Small intestine (tissue), 16 donors: ENCODE measurements at places on chromosomes 13 and 19.

- DNase-seq: no peak
Observed at GRCh38 chr13:74758188-74758587, 624.0 kb upstream of the KLF12 start.

DNA sequence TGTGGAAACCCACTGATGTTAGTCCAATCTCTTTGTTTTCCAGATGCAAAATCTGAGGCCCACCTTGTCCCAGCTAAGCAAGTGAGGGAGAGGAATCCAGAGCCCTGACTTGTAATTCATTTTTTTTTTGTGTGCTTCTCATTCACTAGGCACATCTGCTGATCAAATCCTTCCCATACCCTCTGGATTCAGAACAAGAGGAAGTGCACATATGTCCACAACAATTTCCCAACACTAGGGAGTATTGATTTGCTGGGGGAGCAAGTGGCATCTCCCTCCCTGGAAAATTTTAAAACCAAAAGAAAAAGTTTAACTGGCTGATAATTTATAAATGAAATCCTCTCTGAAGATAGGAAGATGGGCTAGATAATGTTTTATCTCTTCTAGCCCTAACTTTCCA is 94.6 kb upstream of the RFC3 start:
- DNase-seq: no peak

- no peak for DNase-seq
Observed at GRCh38 chr13:25440061-25440460, 68.3 kb downstream of the ATP8A2 start.

- no peak for DNase-seq
Observed at GRCh38 chr19:33503030-33503429, 18.6 kb downstream of the PEPD start.

DNA sequence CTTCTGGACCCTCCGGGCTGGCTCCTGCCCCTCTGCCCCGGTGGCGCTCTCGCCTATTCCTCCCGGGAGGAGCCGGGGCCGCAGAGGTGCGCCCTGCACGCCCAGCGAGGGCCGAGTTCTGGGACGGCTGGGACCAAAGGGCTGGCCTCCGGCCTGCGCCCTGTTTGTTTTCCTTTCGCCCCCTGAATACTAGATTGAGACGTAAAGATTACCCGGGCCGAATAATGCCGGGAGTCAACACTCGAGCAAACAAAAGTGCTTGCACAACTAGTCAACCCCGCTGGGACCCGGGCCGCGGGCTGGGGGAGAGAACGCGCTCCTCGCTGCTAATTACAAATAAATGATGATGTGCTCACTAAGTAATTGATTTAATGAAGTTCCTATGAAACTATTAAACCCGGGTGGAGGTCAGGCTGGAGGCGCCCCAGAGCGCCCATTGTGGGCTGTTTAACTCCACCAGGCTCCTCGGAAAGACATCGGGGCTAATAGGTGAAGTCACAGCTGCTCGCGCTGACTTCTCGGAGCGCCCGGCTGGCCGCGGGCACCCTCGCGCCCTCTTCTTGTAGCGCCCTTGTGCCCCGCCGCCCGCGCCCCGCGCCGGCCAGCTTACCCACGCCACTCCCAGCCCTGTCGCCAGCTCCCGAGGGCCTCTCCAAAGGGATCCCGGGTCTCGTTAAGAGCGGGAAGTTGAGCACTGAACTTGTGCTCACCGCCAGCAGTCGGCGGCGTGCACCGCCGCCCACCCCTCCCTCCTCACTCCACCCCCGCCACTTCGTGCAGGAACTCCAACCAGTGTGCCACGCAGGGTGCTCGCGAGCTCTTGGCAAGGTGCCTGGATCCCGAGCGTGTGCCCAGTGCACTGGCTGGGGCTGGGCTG is 14.9 kb downstream of the ZIC5 start:
- DNase-seq: peak; percentile 38

DNA sequence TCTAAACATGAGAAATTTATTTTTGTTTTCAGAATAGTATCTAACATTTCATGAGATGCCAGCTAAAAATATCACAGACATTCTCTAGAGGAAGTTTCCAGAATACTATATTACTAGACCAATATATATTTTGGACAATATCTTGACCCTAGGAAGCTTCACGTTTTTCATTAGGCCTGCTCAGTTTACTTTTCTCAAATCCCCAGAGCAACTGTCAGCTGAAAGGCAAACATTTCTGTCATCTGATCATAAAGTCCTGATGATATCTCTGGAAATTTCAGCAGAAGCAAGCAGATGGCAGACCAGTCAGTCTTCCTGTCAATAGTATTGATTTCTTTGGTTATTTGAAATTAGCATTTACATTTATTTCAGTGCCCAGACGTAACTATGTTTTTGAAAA is 4.0 kb downstream of the POSTN start:
- no peak for DNase-seq

DNA sequence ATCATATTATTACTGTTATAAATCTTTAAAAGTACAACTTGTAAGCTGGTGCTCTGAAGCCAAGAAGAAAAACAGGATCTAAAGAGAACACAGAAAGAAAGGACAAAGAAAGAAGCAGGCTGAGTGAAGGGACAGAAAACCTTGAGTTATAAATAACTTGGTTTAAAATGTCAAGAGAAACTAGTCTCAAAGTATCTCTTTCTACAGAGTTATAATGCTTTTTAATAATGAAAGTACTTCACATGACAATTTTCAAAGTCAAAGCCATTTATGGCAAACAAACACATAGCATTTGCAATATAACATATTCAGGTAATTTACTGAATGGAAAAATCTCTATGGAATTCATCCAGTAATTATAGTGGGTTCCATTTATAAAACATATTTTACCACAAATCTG is 33.4 kb downstream of the CAB39L start:
- no peak for DNase-seq

- no peak for DNase-seq
Observed at GRCh38 chr13:97945792-97946419, 7.6 kb upstream of the IPO5 start.

GRCh38 chr13:53127373-53127772 is 98.8 kb downstream of the OLFM4 start:
- DNase-seq: no peak

DNA sequence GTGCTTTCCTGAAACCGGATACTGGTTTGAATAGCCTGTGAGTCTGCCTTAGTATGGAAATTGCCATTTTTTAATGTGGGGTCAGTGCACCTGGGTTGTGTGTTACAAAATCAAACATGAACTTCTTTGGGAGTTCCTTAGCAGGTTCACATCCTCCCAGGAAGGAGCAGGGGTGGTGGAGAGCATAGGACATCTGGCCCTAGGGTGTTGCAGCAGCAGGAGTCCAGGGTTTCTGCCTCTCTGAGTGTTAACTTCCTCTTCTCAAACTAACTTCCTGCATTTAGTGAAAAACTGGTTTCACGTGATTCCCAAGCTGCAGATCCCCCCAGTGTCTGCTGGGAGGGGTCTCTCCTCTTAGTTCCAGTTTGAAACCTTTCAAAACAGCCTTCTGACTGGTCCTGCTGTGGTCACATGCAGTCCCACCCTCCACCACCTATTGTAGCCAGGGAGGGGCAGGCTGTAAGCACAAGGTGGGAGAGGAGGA is 7.2 kb downstream of the RNASEH2B start:
- no peak for DNase-seq

GRCh38 chr13:30720172-30720869 is 15.0 kb upstream of the ALOX5AP start:
- no peak for DNase-seq

DNA sequence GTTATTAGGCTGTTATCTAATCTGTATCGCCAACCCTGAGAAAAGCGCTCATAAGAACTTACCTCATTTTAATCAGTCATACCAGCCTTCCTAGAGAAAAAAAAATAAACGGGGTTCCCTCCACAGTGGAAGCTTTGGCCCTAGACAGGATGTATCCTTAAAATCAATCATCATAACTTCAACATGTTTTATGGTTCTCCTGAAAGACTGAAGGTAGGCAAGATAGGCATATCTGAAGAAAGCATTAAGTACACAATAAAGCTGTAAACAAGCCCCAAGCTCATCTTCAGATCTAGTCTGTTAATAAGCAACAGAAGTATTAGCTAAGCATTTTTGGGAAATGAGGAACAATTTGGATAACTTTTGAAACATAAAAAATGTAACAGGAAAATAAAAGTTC is 18.7 kb upstream of the SERP2 start:
- no peak for DNase-seq

GRCh38 chr13:73714522-73714921 is 419.7 kb downstream of the KLF12 start:
- DNase-seq: no peak

DNA sequence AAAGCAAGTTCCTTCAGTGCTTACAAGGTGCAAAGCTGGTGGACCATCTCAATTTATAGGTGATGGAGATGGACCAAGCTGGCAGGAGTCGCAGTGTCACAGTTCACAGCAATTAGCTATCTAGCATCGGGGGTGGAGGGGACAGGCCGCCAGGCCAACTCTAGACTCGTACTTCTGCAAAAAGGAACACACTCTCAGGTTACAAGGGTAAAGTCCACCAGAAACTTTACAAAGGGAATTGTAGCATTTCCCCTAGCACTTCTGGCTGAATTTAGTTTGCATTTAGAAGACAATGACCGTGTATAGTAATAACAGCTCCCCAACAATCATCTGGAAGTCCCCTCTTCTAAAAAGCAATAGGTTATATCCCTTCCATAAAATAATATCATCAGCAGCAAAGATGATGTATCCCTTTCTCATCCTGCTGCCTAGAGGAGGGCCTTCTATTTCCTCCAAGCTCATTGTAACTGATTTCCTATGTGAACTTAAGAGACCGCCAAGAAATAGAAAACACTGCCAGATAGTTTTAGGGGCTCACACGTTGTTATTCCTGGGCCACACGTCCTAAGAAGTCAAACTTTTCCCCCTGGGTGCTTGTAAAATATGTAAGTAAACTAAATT is 8.5 kb upstream of the DOCK9 start:
- peak; percentile 48 for DNase-seq

DNA sequence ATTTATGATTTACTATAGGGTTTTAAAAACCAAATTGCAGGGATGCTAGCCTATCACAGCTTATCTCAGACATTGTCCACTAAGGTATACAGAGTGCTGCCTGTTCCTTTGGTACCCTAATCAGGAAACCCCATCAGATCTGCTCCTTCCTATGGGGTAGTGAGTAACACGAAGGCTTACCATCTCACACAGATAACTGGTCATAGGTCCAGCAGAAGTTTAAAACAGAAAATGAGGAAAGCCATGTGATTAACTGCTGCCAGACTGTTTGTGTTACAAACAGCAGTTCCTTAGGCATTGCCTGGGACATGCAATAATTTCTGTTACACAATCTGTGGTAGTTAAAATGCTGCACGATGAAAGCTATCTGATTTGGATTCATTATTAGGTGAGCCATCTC is 53.5 kb upstream of the ALOX5AP start:
- DNase-seq: no peak
